ENCODE measurements at places on chromosomes 5 and 9. TPM values are rescaled to one million over a fixed set of nuclear protein-coding genes. Genes with fewer than 3 reads are reported as not detected.

DNA sequence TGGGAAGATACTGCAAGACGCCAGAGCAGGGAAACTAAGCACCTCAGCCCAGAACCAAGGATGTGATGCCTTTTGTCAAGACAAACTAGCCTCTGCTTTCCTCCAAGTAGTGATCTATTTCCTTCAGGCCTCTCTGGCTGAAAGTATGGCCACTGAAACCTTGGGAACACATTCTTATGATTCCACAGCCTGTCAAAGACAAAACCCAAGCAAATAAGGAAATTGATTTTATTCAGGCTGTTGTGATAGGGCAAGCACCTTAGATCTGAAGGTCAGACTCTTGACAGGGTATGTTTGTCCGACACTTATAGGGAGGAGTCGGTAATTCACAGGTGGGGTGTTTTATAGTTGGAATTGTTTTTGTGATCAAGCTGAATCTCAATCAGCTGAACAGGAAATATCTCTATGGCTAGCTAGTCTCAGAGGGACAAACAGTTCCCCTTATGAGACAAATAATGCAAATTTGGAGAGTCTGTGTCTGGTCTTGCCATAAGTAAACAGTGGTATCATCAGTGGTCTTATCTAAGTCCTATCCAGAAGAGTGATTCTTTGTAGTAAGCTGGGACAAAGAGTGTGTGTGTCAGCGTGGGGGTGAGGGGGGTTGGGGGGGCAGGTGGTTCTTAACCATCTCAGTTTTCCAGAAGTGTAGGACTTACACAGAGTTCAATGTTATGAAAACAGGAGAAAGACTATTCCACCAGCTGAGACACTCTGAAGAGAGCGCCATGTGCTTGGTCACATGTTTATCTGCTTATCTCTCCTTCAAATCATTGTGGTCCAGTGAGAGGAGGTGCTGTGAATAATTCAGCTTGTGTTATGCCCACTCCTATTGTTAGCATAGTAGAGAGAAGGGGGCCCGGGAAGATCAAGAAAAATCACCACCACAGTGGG is 6.7 kb upstream of the ZCCHC10 start:
- no peak for DNase-seq

DNA sequence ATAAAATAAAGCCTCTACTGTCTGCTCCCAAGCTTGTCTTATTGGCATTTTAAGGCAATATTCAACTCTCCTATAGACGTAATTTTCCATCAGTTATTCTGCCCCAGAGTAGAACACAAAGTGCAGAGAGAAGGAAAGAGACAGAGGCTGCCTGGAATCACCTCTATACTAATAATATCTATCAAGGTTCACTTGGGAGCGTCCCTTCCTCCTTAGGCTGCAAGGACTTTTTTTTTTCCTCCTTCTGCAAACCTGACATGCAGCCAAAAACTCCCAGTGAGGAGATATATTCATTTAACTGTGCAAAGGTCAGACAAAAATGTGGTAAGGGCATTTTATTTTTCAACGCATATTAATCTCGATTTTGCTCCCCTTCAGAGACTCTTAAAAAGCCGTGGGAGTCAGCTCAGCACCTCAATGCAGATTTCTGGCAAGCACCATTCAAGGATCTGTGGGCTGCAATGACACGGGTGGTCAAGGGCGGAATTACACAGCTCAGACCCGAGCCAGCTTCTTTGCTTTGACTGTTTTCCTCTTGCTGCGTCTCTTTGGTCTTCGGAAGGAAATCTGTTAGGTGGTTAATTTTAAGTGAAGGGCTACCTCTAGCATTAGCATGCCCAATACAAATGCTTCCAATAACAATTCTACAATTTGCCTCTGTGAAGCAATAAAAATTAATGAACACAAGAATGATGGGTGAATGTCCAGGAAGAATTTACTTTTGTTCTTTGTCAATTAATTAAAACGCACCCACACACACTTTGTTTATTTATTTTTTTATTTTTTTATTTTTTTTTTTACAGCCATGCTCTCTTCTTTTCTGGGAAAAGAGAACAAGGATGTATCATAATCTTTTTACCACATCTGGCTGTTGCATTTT is 587.7 kb upstream of the GRAMD2B start:
- DNase-seq: peak; percentile 19

GRCh38 chr9:97863314-97863713 is 10.3 kb downstream of the FOXE1 start:
- no peak for DNase-seq

DNA sequence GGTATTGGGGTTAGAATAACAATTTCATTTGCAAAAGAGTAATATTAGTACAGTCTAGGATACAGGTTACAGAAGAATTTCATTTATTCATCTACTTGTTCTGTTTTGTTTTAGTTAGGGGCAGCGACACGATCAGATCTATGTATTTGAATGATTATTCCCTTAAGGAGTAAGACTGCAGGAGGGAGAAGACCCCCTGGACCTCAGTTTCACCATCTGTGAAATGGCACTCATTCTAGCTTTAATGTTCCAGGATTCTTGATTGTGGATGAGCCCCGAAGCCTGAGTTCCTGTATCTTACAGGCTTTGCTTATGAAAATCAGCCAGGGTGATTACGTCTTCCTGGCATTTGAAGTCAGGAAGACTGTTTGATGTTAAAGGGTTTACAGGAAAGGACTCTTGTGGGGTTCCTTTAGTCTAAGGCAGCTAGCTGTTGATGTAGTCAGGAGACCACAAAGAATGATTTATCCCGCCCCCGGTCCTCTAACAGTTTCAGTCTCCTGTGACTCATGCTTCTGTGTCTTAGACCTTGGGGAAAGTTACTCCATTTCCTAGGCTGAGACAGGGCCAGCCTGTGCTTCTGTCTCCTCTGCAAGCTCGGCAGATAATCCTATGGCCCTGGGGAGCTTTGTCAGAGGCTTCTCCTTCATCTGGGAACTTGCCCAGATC is 11.5 kb downstream of the SMIM3 start:
- peak; percentile 22 for DNase-seq

GABRB2 gene
- 3.7 TPM for polyA plus RNA-seq

GRCh38 chr5:149581931-149582768 is 852 bp downstream of the ARHGEF37 start:
- no peak for DNase-seq

C9orf50 gene
- polyA plus RNA-seq: 0.33 TPM

DNA sequence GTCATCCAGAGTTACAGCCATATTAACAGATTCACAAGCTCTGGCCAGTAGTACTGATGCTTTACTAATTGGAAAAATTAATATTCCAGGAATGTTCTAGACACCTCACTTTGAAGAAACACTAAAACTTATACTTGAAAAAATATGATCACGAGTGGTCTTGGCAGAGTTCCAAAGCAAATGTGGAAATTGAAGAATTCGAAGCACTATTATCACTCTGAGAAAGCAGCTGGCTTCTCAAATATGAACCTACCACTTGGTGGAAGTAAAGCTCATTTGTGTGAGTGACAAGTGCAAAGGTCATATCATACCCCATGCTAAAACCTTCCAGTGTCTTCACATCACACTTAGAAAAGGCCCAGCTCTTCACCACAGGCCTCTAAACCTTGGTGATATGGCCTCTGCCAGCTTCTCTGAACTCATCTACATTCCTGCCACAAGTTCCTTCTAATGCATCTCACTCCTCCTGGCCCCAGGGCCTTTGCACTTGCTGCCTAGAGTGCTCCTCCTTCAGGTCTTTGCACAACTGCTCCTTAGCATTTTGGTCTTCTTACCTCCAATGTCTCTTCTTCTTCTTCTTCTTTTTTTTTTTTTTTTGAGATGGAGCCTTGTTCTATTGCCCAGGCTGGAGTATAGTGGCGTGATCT is 175.7 kb upstream of the SMIM23 start:
- DNase-seq: no peak

DNA sequence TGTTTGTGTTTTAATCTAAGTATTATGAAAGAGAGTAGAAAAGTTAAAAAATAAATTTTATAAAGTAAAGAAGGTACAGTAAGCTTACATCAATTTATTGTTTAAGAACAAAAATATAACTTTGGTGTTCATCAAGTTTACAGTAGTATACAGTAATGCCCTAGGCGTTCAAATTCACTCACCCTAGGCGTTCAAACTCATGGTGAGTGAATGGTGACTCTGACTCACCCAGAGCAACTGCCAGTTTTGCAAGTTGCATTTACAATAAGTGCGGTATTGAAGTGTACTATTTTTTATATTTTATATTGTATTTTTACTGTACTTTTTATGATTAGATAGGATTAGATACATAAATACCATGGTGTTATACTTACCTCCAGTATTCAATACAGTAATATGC is 421.3 kb downstream of the CDH12 start:
- no peak for DNase-seq

- DNase-seq: no peak
These were observed 4.9 kb upstream of the TRAF1 start for GRCh38 chr9:120931231-120932085.

MYMK gene
- polyA plus RNA-seq: 0.13 TPM

DNA sequence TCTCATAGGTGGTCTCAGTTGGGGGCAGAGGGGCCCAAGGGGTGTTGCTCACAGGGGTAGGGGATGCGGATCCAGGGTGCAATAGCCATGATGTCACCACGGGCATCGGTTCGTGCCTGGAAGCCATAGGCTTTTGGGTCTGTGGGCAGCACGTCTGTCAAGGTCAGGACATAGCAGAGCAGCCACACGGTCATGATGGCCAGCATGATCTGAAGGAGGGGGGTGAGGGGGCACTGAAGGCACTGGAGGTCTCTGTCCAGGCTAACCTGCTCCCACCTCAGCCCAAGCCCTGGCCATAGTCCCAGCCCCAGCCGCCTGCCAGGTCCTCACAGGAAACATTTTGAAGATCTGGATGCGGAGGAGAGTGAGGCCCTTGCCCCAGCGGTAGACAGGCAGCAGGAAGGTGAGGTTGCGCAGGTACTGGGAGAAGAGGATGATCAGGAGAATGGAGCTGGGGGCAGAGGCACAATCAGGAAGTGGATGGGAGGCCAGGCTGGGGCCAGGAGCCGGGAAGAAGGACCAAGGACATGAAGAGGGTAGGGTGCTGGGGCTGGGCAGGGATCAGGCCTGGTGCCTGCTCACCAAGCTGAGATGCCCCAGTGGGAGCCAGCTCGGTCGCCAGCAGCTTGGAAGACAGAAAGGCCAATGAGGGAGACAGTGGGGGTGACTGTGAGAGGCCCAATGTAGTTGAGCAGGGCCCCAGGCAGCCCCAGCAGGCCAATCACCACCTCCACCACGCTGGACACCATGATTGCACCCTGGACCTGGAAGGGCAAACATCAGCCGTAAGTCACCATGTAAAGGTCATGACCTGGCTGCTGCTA is 3.3 kb downstream of the SLC23A1 start:
- DNase-seq: no peak

ST8SIA4 gene
- polyA plus RNA-seq: 4.7 TPM
